ENCODE measurements at places on chromosomes 6 and 20.

DNA sequence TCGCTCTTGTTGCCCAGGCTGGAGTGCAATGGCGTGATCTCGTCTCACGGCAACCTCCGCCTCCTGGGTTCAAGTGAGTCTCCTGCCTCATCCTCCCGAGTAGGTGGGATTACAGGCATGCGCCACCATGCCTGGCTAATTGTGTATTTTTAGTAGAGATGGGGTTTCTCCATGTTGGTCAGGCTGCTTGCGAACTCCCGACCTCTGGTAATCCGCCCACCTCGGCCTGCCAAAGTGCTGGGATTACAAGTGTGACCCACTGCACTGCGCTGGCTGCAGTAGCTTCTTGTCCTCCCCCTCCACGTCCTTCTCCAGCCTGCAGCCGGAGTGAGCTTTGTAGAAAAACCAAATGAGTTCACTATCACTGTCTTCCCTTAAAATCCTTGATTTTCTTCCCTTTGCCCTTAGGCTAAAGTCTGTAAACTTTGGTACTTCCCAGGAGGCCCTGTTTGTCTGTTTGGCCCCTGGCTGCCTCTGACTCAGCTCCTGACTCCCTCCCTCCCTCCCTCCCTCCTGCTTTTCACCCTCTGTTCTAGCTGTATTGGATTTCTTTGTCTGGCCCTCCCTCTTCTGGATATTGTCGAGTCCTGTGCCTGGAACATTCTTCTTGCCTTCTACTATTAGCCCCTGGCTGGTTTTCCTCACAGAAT is 12.9 kb downstream of the PARD6B start:
- no peak for DNase-seq

GRCh38 chr6:159404296-159404695 is 235.1 kb downstream of the FNDC1 start:
- DNase-seq = no peak

- no peak for DNase-seq
These were observed 101.5 kb downstream of the PHACTR3 start for GRCh38 chr20:59705651-59706399.

- peak; percentile 56 for DNase-seq
These were observed 16.8 kb upstream of the ARFGEF2 start for GRCh38 chr20:48904566-48905296.

DNA sequence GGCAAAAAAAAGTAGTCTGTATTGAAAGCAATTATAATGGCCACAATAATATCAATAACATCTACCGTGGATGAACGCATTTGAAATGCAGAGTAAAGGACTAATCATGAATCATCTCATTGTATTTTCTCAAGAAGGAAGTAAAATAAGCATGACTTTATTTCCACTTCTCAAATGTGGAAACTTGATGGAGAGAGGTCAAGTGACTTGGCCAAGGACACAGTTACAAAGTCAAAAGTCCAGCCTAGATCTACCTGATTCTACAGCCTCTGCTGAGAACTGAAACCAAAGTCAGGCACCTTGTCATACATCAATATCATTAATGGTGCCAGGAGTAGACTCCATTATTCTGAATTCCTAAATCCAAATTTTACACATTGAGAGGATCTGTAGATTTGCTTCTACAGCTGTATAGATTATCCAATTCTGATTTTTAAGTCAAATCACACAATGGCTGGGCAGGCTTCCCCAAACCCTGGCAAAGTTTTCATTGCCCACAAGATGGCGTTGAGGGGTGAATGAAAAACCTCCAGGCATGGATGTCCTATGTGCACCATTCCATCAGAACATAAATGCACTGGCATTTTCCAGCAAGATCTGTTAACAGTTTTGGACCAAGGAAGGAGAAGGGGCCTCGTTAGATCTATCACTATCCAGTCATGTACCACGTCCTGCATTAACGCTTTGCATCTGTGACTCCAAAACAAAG is 423.1 kb downstream of the MAFB start:
- DNase-seq = no peak

DNA sequence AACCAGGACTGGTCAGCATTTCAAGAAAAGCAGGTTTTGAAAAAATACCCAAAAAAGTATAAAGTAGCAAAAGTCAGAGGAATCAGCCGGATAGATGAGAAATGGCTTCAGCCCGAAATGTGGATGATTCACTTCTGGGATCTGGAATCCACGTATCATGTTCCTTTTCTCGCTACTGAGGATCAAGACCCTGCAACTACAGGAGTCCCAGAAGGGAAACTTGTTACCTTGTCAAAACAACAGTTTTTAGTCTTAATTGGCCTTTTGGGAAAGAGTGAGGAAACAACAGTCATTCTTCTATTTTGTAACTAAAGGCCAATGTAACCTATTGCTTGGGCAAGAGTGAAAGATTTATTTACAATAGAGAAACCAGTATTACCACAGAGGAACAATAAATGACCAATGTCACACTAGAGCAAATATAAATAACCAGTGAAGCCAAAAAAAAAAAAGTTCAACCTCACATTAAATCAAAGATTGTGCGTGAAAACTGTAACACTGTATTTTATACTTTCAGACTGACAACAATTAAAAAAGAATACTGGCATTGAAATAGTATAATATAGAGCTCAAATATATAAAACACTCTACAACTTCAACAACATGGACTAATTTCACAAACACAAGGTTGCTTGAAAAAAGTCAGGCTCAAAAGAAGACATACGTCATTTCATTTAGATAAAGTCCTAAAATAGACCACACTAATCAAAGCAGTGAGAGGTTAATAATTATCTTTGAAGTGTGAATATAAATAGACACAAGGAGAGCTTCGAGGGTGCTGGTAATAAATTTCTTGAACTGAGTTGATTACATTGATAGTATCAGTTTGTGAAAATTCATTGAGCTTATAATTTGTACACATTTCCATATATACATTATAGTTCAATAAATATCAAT is 116.2 kb downstream of the GFRAL start:
- DNase-seq = no peak

DNA sequence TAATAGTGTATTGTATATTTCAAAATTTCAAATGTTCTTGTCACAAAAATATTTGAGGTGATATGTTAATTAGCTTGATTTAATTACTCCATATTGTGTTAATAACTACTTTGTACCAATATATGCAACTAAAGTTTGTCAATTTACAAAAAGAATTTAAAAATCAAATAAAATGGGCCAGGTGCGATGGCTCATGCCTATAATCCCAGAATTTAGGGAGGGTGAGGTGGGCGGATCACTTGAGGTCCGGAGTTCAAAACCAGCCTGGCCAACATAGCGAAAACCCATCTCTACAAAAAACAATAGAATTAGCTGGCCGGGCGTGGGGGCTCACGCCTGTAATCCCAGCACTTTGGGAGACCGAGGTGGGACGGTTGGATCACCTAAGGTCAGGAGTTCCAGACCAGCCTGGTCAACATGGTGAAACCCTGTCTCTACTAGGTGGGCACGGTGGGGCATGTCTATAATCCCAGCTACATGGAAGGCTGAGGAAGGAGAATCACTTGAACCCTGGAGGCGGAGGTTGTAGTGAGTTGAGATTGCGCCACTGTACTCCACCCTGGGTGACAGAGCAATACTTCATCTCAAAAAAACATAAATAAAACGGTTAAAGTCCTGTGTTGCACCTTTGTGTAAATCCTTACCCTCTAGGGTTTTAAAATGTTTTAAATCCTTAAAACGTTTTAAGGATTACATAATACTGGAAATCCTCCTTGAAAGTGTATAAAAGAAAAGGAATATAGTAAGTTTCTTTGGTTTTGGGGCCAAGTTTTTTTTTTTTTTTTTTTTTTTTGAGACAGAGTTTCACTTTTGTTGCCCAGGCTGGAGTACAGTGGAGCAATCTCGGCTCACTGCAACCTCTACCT is 4.0 kb downstream of the HSPA1B start:
- DNase-seq = no peak

DNA sequence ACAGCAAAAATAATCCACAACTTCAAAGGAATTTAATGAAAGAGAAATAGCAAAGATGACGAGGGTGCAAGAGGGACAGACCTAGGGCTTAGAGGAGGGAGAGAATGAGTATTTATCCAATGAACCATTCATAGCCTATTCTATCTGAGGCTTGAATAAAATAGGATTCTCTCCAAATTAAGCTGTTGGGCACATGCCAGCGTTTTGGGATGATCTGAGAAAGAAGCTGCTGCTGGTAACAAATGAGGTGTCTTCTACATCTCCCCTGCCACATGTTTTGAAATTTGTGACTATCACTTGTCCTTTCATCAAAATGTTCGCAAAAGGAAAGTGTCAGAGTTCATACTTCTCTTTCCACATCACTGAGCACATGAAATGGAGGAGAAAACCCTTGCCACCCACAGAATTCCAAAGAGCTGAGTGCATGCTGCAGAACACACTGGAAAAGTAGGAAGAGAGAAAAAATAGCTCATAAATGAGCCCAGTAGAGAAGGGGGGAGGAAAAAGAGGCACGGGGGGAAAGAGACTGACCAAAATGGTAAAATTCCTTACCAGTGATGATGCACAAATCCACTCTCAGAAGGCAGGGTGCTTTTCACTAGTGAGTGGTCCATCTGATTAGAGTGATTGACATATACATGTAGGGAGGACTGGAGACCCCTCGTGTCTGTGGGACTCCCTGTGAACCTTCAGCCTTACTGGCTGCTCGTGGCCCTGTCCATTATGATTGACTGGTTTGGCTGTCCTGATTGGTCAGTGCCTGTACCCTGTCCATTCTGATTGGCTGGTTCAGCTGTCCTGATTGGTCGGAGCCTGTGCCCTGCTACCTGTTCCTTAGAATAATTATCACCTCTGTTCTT is 180.5 kb downstream of the OGFRL1 start:
- no peak for DNase-seq

DNA sequence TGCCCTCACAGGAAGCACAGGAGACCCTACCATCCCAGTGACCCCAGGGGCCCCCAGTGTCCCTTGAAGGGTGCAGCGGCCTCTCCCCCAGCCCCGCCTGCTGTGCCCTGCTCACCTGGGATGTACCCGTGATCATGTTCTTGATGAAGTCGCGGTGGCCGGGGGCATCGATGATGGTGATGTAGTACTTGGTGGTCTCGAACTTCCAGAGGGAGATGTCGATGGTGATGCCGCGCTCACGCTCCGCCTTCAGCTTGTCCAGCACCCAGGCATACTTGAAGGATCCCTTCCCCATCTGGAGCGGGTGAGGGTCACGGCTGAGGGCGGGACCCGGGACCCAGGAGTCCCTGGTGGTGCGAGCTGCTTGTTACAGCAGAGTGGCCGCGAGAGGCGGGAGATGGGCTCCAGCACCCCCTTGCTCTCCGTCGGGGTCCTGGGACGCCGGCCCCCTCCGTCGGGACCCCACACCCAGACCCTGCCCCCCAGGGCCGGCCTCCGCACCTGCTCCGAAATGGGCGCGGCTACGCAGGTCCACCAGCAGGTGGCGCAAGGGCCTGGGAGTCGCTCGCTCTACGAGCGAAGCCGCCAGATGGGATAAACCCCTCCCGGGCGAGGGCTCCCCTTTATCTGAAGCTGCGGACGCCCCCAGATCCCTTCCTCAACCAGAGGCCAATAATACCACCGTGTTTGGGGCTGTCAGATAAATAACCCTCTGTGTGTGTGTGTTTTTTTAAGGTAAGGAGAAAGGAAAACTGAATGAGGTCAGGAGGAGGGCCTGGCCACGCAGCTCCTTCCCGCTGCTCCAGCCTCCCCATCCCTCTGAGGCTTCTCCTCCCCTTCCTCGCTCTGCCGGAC is 2.9 kb downstream of the EEF1A2 start:
- peak; percentile 55 for DNase-seq
